ENCODE measurements at places on chromosomes 12 and 14. TPM values are rescaled to one million over a fixed set of nuclear protein-coding genes. Genes with fewer than 3 reads are reported as not detected.

Gene PYGL
- total RNA-seq = 58.6 TPM

Gene EEA1
- 38.0 TPM for total RNA-seq

Gene SLC6A13
- total RNA-seq = not detected

Gene TBX3
- 66.4 TPM for total RNA-seq

Gene PARP11
- 5.4 TPM for total RNA-seq

Gene RFX4
- not detected for total RNA-seq

Gene ZC2HC1C
- 1.5 TPM for total RNA-seq

Gene ADAM20
- total RNA-seq = 1.2 TPM

Gene TMEM119
- 358 TPM for total RNA-seq

Gene LRCOL1
- total RNA-seq = 0.17 TPM

Gene ATG2B
- total RNA-seq = 30.9 TPM

Gene DNAH10
- 0.33 TPM for total RNA-seq

Gene TMEM229B
- total RNA-seq = 0.77 TPM

Gene PPP4R4
- 0.51 TPM for total RNA-seq

Gene TBK1
- total RNA-seq = 42.9 TPM

Gene NOVA1
- total RNA-seq = 5.1 TPM

Gene CNIH1
- 61.1 TPM for total RNA-seq

Gene NGB
- not detected for total RNA-seq

Gene KIF26A
- total RNA-seq = 2.0 TPM

Gene BBOF1
- total RNA-seq = 4.4 TPM

GRCh38 chr12:65318186-65318685 lies 39.8 kb downstream of the MSRB3 start:
- no peak for DNase-seq

DNA sequence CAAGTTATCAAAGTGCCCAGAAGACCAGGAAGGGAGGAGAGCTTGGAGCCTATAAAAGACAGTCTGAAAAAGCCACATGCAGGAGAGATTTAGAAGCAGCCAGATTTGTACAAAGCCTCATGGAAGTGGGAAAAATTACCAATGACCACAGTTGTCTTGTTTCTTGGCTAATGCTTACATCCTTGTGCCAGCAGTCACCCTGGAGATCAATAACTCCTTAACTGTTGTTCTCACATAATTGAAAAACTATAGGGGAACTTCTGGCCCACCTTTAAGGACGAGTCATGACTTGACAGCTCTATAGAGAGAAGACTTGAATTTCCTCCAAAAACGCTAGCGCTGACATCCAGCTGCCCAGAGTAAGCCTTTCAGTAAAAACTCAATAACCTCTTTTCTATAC lies 313.1 kb downstream of the GALC start:
- no peak for DNase-seq

GRCh38 chr12:102675672-102676071 lies 195.3 kb upstream of the IGF1 start:
- peak; percentile 43 for DNase-seq

- no peak for DNase-seq
Observed at GRCh38 chr14:69504775-69505174, 20.2 kb downstream of the PLEKHD1 start.

GRCh38 chr12:93783832-93784231 lies 106.7 kb downstream of the CRADD start:
- DNase-seq = no peak

DNA sequence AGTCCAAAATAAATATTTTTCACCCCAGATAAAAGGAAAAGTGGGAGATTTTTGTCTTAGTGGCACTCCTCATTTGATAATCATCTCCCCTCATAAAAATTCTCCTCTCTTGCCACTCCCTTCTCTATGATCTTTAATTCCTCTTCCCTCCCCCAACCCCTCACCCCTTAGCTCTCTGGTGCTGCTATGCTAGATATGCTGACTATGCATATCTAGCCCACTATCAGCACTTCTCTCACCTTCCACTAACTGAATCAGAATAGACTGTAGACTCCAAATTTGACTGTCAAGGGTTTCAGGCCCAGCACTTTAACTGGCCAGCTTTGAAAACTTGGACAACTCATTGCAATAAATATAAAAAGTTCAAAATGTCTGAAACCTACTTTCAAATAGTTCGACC lies 254.2 kb downstream of the ETNK1 start:
- DNase-seq = no peak

GRCh38 chr14:92994131-92994676 lies 71.3 kb downstream of the CHGA start:
- no peak for DNase-seq

DNA sequence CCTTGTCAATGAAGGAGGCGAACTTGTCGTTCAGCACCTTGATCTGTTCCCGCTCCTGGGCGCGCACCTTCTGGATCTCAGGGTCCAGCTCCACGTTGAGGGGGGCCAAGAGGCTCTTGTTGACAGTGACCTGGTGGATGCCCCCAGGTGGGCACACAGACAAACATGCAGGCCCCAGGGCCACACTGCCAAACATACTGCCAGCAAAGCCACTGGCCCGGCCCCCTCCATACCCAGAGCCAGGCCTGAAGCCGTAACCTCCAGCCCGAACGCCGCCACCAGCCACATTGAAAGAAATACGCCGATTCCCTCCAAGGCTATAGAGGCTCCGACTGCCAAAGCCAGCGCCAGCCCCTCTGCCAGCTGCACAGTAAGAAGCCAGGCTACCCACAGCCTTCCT lies 337 bp downstream of the KRT74 start:
- no peak for DNase-seq

- DNase-seq = no peak
Observed at GRCh38 chr14:28772613-28773012, 6.0 kb downstream of the FOXG1 start.

DNA sequence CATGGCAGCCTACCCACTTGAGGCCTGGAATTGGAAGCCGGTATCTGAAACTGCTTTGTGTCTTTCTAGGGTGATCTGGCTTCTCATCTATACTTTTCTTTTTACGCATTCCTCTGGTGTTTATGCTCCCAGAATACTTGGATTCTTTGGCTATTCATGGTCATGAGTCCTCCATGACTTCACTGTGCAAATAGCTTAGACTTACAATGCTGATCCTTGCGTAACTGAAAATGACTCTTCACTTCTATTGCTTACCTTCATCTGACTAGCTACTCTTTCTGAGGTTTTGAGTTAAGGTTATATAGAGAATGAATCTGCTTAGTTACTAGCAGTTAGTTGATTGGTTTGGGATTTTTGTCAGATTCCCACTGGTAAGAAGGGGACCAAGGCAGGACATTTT lies 121.7 kb upstream of the NOVA1 start:
- peak; percentile 29 for DNase-seq

- DNase-seq = peak; percentile 54
Observed at GRCh38 chr14:66405158-66405557, 81.0 kb upstream of the CCDC196 start.
